ENCODE measurements at places on chromosomes 5 and 9. TPM values are rescaled to one million over a fixed set of nuclear protein-coding genes. Genes with fewer than 3 reads are reported as not detected.

CCNJL gene
- 0.18 TPM for total RNA-seq

TMOD1 gene
- total RNA-seq: 0.57 TPM

ANGPTL2 gene
- total RNA-seq: 125 TPM

SYK gene
- under 0.01 TPM for total RNA-seq

SPINK1 gene
- not detected for total RNA-seq

BHMT2 gene
- total RNA-seq: 3.4 TPM

TTC39B gene
- 11.4 TPM for total RNA-seq

PRR16 gene
- 4.0 TPM for total RNA-seq

XRCC4 gene
- 6.6 TPM for total RNA-seq

IQGAP2 gene
- 24.0 TPM for total RNA-seq

FRRS1L gene
- 0.09 TPM for total RNA-seq

Measured in smooth muscle cell of bladder (primary cell).